Regular cardiac myocyte (primary cell): ENCODE measurements at places on chromosomes 1 and 21. TPM values are rescaled to one million over a fixed set of nuclear protein-coding genes. Genes with fewer than 3 reads are reported as not detected.

The PHLDA3 gene
- total RNA-seq, result 69.0 and 104 TPM in 2 replicates

The LRRN2 gene
- total RNA-seq, result not detected in 2 replicates

The USH2A gene
- not detected in 2 replicates for total RNA-seq

The ATP5IF1 gene
- total RNA-seq, result 116 and 219 TPM in 2 replicates

The VWA1 gene
- total RNA-seq, result 2.9 and 9.0 TPM in 2 replicates

The TRIM63 gene
- total RNA-seq, result under 0.01 TPM in 1 of 2 replicates, not detected in the other

The ZNF648 gene
- total RNA-seq, result not detected in 2 replicates

The LCA5L gene
- 1.4 and 1.5 TPM in 2 replicates for total RNA-seq

The HEATR1 gene
- 28.5 and 41.2 TPM in 2 replicates for total RNA-seq

The RAB29 gene
- 15.9 and 29.3 TPM in 2 replicates for total RNA-seq

The TFF2 gene
- total RNA-seq, result not detected in 2 replicates

The COL8A2 gene
- 0.58 and 2.0 TPM in 2 replicates for total RNA-seq

The OR6N1 gene
- total RNA-seq, result not detected in 2 replicates

The KDF1 gene
- 0.28 TPM in 1 of 2 replicates, not detected in the other for total RNA-seq

The GPR157 gene
- total RNA-seq, result 5.2 and 5.4 TPM in 2 replicates

The KIF26B gene
- 0.96 and 9.3 TPM in 2 replicates for total RNA-seq

The TIAM1 gene
- total RNA-seq, result 7.3 and 10.4 TPM in 2 replicates

The PGBD5 gene
- under 0.01 TPM in 2 replicates for total RNA-seq

The PDPN gene
- total RNA-seq, result 0.77 and 1.1 TPM in 2 replicates

The TSACC gene
- 0.28 TPM in 1 of 2 replicates, not detected in the other for total RNA-seq

The ESRRG gene
- under 0.01 TPM in 1 of 2 replicates, not detected in the other for total RNA-seq

The SUSD4 gene
- total RNA-seq, result under 0.01 TPM in 2 replicates

The ADAMTS5 gene
- 3.8 and 5.1 TPM in 2 replicates for total RNA-seq

The FASLG gene
- total RNA-seq, result not detected in 2 replicates

The SLC9C2 gene
- 0.28 TPM in 1 of 2 replicates, not detected in the other for total RNA-seq

The SH3D21 gene
- total RNA-seq, result 3.6 and 8.5 TPM in 2 replicates

The MIXL1 gene
- total RNA-seq, result not detected in 2 replicates

The DNAJB4 gene
- 205 and 283 TPM in 2 replicates for total RNA-seq

The TNFRSF25 gene
- 5.0 and 6.8 TPM in 2 replicates for total RNA-seq

The IGSF21 gene
- not detected in 2 replicates for total RNA-seq

The IL19 gene
- total RNA-seq, result 0.28 TPM in 1 of 2 replicates, not detected in the other

The IFI44 gene
- 19.2 and 23.8 TPM in 2 replicates for total RNA-seq

The KLHL17 gene
- total RNA-seq, result 5.0 and 7.9 TPM in 2 replicates

The PRR9 gene
- not detected in 2 replicates for total RNA-seq

The SPRR2F gene
- not detected in 2 replicates for total RNA-seq

The RIMKLA gene
- under 0.01 and 0.28 TPM in 2 replicates for total RNA-seq

The NMNAT2 gene
- total RNA-seq, result 2.8 and 10.4 TPM in 2 replicates

The SERPINC1 gene
- not detected in 2 replicates for total RNA-seq
